ENCODE measurements at places on chromosomes 2 and 18.

DNA sequence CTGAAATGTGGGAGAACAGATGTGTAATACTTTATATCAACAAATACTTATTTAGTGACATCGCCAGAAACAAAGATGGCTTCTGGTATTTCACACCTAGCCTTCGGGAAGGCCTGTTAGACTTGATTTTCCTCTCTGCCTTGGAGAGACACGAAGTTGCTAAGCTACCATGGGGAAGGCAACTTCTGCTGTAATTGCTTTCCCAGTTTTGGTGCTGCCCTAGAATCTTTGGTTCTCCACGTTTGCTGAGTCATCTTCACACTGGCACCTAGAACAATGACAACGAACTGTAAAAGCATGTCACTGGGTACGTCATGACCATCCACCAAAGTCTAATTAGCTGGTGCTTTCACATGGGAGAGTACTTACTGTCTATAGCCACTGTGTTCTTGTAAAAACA lies 58.7 kb upstream of the ACTR3 start:
- DNase-seq: no peak

DNA sequence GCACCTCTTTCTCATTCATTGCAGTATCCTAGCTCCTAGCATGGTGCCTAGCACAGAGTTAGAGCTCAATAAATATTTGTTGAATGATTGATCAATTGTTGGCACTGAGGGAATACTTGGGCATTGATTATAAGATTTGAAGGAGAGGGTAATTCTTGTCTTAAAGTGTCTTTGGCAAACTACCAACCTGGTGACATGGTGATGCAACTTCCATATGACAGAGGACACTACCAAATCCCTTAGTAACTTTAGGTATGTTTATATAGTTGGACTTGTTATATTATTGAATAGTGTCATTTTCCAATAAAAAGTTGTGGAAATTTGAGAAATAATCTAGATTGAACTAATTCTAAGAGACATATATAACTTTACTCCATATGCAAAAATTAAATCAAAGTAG lies 58.6 kb upstream of the CHMP1B start:
- DNase-seq: no peak

- DNase-seq: no peak
Measured at GRCh38 chr2:190599073-190599472, 49.8 kb upstream of the NAB1 start.

GRCh38 chr18:57542812-57543427 lies 43.6 kb downstream of the FECH start:
- DNase-seq: no peak

GRCh38 chr2:65282477-65283053 lies 54.9 kb downstream of the ACTR2 start:
- DNase-seq: no peak

Measured in keratinocyte (primary cell).